ENCODE measurements at places on chromosomes 5 and 9.
A peak's percentile ranks its signal among the peaks of the same experiment; 100 is the strongest.

DNA sequence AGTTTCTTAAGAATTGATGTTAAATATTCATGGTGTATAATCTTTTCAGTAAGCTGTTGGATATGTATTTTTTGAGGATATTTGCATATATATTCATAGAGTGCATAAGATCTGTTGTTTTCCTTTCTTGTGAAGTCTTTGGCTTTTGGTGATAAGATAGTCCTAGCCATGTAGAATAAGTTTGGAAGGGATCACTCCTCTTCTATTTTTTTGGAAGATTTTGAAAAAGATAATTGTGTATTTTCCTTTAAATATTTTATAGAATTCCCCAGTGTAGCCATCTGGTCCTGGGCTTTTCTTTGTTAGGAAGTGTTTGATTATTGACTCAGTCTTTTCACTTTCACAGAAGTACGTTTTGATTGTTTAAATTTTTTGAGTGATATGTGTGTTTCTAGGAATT, 318.8 kb upstream of the CDH10 start:
- no peak for DNase-seq

- DNase-seq, result peak; percentile 59
These were observed 15.0 kb upstream of the ORM1 start for GRCh38 chr9:114307899-114308267.

- DNase-seq, result no peak
These were observed 536.9 kb downstream of the BRINP1 start for GRCh38 chr9:118832371-118832770.

DNA sequence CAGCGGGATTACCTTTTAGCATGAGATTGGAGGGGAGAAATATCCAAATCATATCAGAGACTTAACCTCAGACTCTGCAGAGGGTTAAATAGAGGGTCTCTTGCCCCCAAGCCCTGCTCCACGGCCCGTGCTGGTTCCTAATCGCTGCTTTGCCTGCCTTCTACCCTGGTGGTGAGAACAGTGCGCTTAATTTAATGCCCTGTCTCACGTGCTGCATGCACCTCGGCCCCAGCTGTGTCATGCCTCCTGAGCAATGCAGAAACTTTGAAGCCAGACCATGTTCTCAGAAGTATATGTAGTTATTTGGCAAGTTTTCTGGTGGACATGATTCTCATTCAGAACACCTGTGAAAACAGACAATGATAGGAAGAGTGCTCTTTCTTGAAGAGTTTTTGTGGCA, 1.4 kb downstream of the OTULIN start:
- no peak for DNase-seq

GRCh38 chr9:36855448-36856315, 178.4 kb downstream of the PAX5 start:
- DNase-seq, result no peak

DNA sequence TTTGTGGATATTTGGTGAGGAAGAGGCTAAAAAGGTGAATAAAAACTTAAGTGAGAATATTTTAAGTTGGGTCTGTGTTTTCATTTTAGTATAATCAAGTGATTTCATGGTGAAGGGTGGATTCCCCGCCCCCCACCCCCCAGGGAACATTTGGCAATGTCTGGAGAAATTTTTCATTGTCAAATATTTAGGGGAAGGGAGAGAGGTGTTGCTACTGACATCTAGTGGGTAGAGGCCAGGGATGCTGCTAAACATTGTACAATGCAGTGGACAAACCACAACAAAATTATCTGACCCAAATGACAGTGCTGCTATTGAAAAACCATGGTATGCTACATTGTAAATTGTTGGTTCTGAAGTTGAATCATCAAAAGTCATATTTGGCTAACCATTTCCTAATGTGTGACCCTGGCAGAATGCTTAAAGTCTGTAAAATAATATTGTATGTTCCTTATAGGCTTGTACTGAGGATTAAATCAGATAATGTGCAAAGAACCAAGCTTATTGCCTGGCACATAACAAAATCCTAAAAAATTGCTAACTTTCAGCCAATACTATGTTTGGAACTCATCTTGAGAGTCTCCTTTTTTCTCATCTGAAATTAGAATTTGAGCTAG, 5.6 kb downstream of the C5orf24 start:
- no peak for DNase-seq

GRCh38 chr9:79741381-79741780, 169.6 kb downstream of the TLE4 start:
- DNase-seq, result no peak

DNA sequence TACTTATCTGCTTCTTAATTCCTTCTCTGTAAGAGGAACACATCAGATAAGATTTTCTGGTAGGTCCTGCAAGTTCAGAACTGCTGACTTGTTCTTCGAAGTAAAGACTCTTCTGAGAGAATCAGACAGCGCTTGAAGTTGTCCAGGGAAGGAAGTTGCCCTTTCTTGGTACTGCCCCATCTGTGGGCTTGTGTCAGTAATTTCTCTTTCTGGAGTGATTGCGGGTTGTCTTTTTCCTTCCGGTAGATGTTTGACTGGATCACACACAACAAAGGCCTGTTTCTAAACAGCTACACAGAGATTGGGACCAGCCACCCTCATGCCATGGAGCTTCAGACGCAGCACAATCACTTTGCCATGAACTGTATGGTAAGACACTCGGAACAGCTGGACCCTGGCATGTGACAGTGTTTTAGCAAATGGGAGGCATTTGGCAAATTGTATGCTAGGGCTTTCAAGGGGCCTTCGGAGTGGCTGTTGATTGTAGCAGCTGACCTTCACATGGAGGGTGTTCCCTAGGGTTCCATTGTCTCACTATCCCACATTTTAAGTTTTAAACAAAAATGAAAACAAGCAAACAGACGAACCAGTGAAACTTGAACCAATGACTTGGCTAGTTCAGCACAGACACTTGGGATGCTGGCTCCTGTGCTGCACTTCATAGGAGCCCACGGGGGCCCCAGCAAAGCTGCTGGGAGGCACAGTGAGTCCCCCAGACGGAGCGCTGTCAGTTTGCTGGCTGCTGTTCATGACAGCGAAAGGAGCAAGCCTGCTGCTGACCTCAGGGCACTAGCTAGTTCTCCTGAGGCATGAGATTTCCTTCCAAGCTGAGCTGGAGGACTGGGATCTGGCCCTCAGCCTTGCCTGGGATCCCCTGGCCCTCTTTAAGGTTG, 149.9 kb downstream of the TRIO start:
- no peak for DNase-seq

- no peak for DNase-seq
These were observed 168.1 kb downstream of the KDM4C start for GRCh38 chr9:6925836-6926235.

DNA sequence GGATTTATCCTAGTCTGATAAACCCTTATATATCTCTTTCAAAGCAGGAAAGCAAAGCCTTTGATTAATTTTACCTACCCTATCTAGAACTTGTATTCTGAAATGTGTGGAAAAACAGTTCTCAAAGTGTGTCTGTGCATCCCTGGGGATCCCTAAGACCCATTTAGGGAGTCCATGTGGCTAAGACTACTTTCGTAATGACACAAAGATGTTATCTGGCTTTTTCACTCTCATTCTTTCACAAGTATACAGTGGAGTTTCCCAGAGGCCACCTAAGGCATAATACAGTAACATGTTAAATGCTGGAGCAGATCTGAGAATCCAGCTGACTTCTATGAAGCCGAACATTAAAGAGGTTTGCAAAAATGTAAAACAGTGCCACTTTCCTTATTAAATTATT, 54.3 kb upstream of the TNFSF15 start:
- DNase-seq, result no peak

- DNase-seq, result no peak
These were observed 1716.1 kb upstream of the C9orf72 start for GRCh38 chr9:29289365-29289764.

DNA sequence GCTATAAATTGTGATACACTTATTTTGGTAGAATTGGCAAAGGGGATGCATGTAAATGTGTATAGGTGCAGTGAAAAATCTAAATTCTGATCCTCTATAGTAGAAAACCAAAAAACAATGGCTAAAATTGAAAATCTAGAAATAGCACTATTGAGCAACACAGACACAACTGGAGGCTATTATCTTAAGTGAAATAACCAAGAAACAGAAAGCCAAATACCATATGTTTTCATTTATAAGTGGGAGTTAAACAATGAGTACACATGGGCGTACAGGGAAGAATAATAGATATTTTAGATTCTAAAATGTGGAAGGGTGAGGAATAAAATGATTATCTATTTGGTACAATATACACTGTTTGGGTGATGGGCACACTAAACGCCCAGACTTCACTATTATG, 183.2 kb upstream of the TUSC1 start:
- DNase-seq, result no peak

GRCh38 chr9:124894741-124895170, 32.8 kb downstream of the ARPC5L start:
- DNase-seq, result no peak

- no peak for DNase-seq
These were observed 1.8 kb downstream of the KLF4 start for GRCh38 chr9:107487521-107488374.

DNA sequence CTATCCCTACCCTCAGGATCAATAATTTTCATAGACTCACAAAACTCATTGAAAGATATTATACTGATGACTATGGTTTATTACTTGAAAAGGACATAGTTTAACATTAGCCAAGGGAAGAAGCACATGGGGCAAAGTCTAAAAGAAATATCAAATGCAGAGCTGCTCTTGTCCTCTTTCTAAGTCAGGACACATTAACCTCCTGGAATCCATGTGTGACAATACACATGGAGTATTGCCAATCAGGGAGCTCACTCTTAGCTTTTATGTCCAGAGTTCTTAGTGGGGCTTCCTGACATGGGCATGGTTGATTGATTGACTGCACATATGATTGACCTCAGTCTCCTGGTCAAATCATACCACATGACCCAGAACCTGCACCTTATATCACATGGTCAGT, 165.5 kb upstream of the COX7C start:
- no peak for DNase-seq

GRCh38 chr5:34551911-34552433, 104.2 kb upstream of the RAI14 start:
- no peak for DNase-seq

GRCh38 chr5:122316656-122317055, 4.6 kb downstream of the SNCAIP start:
- DNase-seq, result no peak

DNA sequence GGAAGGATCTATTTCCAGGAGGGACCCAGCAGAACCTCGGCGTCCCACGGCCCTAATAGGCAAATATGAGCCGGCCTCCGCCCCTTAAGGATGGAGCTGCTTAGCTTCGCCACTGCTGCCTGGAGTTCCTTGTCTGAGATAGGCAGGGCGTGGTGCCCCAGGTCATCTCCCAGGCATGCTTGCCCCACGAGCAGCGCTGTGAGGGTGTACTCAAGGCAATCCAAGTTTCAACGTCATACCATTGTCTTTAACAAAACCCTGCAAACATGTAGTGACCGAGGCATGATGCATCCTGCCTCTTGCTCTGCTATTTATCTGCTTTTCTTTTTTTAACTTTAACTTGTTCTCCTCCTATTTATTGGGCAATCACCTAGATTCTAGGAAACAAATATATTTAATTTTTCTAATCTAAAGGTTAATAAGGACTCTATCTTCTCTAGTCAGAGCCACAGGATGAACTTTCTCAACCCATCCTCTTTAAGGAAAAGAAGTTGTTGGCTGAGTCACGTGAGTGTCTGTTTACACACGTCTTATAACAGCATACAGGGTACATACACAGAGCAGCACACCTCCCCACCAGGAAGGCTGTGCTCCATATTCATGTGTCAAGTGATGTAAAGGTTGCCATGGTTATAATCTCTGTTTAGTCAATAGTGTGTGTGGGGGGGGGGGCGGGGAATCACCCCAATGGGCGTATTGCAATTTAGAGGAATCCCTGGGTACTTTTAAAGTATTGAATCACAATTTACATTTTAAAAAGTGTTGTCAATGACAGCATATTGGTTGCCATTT, 27.3 kb upstream of the ZSWIM6 start:
- DNase-seq, result no peak

DNA sequence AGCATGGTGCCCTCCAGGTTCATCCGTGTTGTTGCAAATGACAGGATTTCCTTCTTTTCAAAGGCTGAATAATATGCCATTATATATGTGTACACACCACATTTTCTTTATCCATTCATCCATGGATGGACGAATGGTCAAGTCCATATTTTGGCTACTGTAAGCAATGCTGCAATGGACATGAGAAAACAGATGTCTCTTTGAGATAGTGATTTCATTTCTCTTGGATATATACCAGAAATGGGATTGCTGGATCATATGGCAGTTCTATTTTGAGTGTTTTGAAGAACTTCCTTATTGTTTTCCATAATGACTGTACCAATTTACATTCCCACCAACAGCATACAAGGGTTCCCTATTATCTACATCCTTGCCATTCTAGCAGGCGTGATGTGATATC, 67.9 kb downstream of the TEK start:
- no peak for DNase-seq

DNA sequence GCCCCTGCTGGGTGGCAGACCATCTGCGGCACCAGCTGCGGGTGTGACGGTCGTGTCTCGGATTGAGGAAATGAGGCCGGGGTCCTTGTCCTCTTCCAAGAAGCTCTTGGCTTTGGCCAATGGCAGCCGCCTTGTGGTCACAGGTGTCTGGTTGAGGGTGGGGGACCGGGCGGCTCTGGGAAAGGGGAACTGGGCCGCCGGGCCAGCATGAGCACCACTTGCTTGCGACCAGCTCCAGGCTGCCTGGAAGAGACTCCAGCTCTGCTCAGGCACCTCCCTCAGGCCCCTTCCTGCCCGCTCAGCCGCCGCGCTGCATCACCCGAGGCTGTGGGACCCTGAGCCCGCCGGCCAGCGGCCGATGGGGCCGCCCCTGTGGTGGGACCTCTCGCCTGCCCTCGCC, 59.7 kb downstream of the RXRA start:
- DNase-seq, result no peak

- no peak for DNase-seq
These were observed 467.5 kb upstream of the TLE4 start for GRCh38 chr9:79104216-79104615.

DNA sequence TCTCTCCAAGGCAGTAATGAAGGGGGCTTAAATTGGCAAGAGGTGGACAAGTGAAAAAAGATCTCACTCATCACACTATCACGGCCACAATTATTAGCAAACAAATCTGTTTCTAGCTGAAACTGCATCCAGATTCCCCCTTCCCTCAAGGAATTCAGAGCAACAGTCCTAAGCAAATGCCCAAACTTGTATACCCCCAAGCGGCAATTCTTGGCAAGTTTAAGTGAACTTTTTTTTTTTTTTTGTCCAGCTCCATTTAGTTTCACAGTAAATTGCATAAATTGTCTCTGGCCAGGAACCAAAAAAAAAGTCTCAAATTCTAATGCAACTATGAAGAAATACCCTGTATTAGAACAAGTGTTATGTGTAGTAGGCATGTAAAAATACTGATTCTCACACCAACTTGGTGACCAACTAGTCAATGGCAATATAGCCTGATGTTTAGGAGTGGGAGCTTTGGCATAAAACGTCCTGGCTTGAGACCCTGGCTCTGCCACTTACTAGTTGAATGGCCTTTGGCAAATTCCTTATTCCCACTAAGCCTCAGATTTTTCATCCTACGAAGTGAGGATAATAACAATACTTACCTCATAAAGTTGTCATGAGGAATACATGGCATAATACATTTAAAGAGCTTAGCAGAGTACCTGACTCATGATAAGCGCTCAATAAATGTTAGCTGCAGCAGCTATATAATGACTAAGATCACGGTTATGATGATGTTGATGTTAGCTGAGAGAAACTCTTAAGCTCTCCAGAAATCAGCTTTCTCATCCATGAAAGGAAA, 193.2 kb downstream of the ADAMTSL1 start:
- DNase-seq, result no peak

Measured in ascending aorta (tissue), 2 donors.